ENCODE measurements at places on chromosomes 7 and 10.

DNA sequence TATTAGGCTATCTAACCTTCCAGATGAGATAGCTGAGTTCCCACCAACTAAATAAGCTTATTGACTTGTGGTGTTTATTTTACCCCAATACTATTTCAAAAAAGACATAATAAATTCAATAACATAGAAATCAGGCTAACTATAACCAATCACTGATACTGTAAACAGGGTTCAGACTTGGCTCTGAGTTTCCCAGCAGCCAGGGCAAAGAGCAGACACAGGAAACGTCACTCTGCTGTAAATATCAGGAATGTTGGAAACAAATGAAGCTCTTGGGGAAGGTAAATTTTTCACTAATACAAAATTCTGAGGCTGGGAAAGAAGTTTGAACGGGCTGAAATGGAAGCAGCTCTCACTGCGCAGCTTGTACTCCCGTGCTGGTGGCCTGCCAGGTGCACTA, 114.6 kb downstream of the GALNT11 start:
- no peaks in the 10 kb centered on the region for H3K27me3 ChIP-seq
- H3K4me3 ChIP-seq: no peak overlapping the region
- peaks cover 40% of the 10 kb centered on the region for H3K36me3 ChIP-seq
- H3K4me1 ChIP-seq: no peaks in the 10 kb centered on the region

DNA sequence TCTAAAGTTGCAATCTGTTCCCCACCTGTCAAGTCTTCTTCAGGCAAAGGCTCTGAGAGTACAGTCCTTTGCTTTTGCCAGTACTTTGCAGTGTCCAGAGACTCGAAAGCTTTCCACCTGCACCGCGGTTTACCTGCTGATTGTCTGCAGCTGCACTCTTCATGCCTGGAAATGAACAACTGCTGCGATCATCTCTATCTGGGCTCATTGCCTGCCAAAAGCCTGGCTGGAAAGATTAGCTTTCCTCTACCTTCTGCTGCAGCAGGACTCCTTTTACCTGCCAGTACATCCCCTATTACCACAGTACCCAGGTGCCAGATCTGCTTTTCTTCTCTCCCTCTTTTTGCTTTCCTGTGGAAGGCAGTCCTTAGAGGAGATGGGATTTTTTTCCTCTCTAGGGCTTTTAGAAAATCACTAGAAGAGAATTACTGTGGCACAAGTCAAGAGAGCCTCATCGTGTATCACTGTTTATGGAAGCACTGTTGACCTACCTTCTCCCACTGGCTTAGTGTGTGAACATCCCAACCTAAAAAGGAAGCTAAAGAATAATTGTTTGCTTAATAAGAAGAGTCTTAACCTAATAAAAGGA, 2.2 kb downstream of the STRIP2 start:
- no peaks in the 10 kb centered on the region for H3K36me3 ChIP-seq
- H3K4me3 ChIP-seq: no peak overlapping the region
- no peaks in the 10 kb centered on the region for H3K4me1 ChIP-seq
- no peaks in the 10 kb centered on the region for H3K27me3 ChIP-seq

- no peak for DNase-seq
- no peaks in the 10 kb centered on the region for H3K27me3 ChIP-seq
- H3K36me3 ChIP-seq: no peaks in the 10 kb centered on the region
- no peak overlapping the region for H3K27ac ChIP-seq
- no peaks in the 10 kb centered on the region for H3K4me1 ChIP-seq
- no peak overlapping the region for H3K4me3 ChIP-seq
Observed at GRCh38 chr7:38425509-38425908, 152.1 kb upstream of the TARP start.

DNA sequence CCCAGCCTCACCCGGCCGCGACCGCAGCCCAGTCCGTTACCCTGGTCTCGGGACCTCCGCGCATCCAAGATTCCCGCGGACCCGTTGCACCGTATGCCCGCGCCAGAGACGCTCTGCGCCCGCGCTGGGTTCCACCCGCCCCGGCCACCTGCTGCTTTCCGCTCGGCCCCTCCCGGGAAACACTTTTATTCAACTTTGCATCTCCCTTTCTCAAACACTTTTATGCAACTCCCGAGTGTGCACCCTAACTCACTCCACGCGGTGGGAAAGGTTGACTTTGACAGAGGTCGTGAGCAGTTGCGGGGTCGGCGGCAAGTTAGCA, at the start of gene ODAD2:
Gene ODAD2 (minus strand): TSS at position 126 of the 322 bp plus-strand sequence. CDS start 3,937 bp downstream, outside the sequence.
- no peaks in the 10 kb centered on the region for H3K27me3 ChIP-seq
- peak within 1 kb of the TSS; percentile 38 for H3K27ac ChIP-seq
- no peak for DNase-seq
- H3K4me3 ChIP-seq: peak within 1 kb of the TSS; percentile 84
- H3K4me1 ChIP-seq: no peaks in the 10 kb centered on the region

All from thoracic aorta (tissue), 2 donors.